ENCODE measurements at places on chromosomes 4 and X. TPM values are rescaled to one million over a fixed set of nuclear protein-coding genes. Genes with fewer than 3 reads are reported as not detected.

- peak overlapping the region; percentile 46 for H3K27ac ChIP-seq
- H3K4me3 ChIP-seq: no peak overlapping the region
- DNase-seq: no peak
- H3K4me1 ChIP-seq: no peaks in the 10 kb centered on the region
- no peaks in the 10 kb centered on the region for H3K27me3 ChIP-seq
Observed at GRCh38 chrX:119775517-119776238, 15.8 kb downstream of the RPL39 start.

DNA sequence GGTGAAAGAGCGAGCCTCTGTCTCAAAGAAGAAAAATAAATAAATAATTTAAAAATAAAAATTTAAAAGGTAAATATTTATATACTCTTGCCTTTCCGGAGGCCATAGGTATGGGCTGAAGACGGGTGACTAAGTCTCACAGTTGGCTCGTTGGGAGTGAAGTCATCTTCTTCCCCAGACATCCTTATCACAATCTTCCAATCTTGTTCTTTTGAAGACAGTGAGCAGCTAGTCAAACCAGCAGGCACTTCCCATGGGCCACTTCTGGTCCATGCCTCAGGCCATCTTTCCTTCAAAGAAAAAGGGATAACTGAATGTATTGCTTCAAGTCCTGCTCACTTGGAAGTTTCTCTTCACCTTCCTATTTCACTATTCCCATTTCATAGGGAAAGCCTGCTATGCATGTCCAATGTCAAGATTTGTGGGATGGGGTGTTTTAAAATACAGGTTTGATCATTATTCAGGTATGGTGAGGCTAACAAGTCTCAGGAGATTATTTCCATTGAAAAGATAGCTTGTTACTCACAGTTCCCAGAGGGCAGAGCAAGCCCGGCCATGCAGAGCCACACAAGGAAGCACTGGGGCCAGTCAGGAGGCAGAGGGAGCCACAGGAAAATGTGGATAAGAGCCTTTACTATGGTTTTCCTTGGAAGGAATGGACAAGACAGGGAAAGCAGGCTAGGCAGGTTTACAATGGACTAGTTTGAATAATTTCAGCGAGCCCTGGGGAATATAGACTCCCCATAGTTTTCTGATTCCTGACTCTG, 33.3 kb upstream of the VCX2 start:
- no peak for DNase-seq
- no peaks in the 10 kb centered on the region for H3K36me3 ChIP-seq
- H3K4me1 ChIP-seq: no peaks in the 10 kb centered on the region
- no peaks in the 10 kb centered on the region for H3K27me3 ChIP-seq
- no peak overlapping the region for H3K27ac ChIP-seq

GAGE13 gene
- total RNA-seq: not detected

MAGEE2 gene
- total RNA-seq: not detected

Measured in lung (tissue), 17 donors.